ENCODE measurements at places on chromosomes 12 and 14.
A peak's percentile ranks its signal among the peaks of the same experiment; 100 is the strongest.

- DNase-seq = no peak
These were observed 24.3 kb upstream of the ANO2 start for GRCh38 chr12:5969156-5969973.

DNA sequence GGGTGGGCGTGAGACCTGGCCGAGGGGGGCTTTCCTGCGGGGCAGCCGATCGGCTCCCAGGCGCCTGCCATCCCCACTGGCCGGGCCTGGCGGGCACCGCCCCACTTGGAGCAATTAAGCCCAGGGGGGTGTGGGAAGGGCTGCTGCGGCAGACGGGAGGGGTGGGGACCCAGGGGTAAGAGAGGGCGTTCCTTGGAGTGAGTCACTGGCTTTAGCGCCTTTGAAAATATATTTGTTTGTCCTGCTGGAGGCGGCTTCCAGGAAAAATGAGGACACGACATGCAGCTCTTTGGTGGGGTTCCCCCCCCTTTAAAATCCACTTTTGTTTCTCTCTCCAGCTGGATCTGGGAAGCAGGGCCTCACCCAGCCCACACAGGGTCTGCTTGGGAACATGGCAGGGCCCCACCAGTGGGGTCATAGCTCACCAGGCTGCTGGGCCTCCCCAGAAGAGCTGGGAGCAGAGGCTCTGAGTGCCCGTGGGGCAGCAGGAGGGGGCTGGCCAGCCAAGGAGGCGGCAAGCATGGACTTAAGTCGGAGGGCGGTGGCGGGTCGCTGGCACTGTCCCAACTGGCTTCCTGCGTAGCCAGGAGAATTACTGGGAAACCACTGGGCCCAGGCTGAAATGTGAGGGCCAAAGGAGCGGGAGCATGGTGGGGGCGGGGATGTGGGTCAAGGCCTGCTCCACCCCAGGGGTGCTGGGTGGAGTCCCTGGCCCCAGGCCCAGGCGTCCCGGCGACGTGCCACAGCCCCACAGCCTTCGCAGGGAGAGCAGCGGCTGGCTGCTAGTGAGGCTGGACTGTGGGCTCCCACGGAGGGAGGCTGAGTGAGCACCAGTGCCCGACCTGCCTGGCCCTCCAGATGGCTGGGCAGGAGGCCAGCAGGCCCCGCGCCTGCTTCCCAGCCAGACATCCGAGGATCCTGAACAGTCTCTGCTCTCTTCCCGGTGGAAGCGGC, 128.0 kb downstream of the RFLNA start:
- DNase-seq = peak; percentile 77

DNA sequence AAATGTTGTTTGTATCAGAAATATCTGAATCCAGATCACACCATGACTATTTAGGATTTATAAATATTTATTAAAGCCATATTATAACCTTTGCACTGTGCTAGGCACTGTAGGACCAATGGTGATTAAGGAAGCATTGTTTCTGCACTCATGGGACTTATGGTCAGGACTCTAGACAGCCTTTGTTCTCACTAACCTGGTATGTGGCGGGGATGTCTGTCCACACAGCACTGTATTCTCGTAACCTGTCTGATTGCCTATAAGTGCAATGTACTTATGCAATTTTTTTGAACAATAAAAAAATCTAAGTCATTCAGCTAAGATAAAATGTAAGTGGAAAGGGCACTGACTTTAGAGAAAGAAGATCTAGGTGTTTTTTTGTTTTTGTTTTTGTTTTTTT, 6.7 kb upstream of the SSPN start:
- DNase-seq = no peak

- no peak for DNase-seq
These were observed 28.2 kb upstream of the TMEM179 start for GRCh38 chr14:104632781-104633180.

GRCh38 chr12:71415336-71416231, 24.0 kb upstream of the LGR5 start:
- DNase-seq = peak; percentile 37

DNA sequence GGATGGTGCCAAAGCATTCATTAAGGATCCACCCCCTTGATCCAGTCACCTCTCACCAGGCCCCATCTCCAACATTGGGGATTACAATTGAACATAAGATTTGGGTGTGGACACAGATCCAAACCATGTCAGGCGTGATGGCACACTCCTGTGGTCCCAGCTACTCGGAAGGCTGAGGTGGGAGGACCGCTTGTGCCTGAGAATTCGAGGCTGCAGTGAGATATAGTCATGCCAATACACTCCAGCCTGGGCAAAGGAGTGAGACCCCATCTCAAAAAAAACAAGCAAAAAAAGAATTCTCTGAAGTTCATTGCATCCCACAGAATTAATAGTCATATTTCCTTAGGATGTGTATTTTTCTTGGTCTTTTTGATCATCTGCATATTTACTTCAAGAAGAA, 34.9 kb downstream of the ZDHHC17 start:
- DNase-seq = no peak
